ENCODE measurements at places on chromosomes 12 and 14.

DNA sequence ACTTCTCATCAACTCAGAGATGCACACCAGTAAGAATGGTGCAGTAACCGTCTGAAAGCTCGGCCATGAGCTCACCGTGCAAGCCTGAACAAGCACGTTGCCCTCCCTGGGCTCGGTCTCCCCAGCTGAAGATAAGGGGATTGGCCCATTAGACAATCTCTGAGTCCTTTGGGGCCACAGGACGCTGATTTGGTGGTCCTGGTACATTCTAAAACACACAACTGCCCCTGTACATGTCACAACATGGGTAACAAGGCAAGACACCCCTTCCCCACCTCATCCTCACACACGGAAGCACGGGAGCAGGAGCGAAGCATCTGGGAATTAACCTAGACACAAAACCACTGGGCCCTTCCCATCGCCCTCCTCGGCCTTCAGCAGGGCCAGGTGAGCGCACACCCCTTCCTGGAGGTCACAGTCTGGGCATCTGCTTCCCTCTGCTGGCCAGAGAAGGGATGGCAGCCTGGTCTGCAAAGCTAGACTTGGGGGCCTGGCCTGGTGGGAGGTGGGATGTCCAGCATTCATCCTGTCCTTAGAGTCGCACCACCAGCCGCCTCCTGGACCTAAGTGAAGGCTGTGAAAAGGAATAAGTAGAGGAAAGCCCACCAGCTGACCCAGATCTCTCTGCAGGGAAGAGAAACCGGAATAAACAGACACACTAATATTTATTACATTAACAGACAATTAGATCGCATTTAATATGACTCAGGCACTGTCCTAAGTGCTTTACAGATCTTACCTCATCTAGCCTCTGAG is 18.9 kb upstream of the SMUG1 start:
- peak; percentile 60 for DNase-seq

DNA sequence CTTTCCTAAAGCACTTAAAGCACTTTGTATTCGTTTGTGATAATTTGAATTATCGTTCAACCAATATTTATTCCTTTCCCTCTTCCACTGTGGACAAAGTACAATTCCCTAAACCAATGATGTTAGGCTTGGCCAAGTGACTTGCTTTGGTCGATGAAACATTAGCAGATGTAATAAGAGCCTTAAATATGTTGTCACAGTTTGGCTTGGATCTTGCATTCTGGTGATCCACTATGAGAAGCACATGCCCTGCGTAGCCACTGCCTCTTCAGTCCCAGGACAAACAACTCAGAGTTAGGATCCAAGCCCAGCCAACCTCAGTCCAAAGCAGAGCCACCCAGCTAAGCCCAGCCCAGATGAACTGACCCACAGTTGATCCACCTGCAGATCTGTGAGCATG is 8.4 kb upstream of the C12orf75 start:
- no peak for DNase-seq

GRCh38 chr12:71472441-71472911 is 32.9 kb downstream of the LGR5 start:
- no peak for DNase-seq

- no peak for DNase-seq
These were observed 5.1 kb downstream of the KLC1 start for GRCh38 chr14:103634156-103634555.

DNA sequence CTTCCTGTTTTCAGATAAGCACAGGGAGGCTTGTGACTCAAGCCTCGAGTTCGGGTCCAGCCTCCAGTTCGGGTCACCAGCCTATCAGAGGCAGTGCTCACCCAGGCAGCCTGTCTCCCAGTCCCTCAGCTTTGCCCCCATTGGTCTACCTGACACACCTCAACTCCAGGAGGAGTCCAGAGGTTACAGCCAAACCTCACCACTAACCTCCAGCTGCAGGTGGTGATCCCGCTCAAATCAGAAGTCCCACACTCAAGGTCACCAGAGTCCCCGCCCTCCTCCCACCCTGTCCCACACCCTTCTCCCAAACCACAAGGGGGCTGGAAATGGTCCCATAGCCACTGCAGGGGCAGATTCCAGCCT is 42.1 kb downstream of the KDM2B start:
- DNase-seq: no peak

GRCh38 chr14:85764822-85765221 is 234.9 kb downstream of the FLRT2 start:
- no peak for DNase-seq

- DNase-seq: no peak
These were observed 150.0 kb upstream of the RMST start for GRCh38 chr12:97312570-97313135.

Data from stimulated activated CD4-positive, alpha-beta T cell treated with anti-CD3 and anti-CD28 coated beads, Interleukin-15, amount 100 ng/mL, for 48 hours (primary cell).